ENCODE measurements at places on chromosomes 11 and 22. TPM values are rescaled to one million over a fixed set of nuclear protein-coding genes. Genes with fewer than 3 reads are reported as not detected.

The KIF18A gene
- 0.32 TPM for total RNA-seq

The OR2AG2 gene
- total RNA-seq = 0.06 TPM

The OR8A1 gene
- not detected for total RNA-seq

The BRD1 gene
- 25.0 TPM for total RNA-seq

The SEPTIN3 gene
- 0.55 TPM for total RNA-seq

All from mesenteric fat pad (tissue), 1 donor.